ENCODE measurements at places on chromosomes 11 and 22. TPM values are rescaled to one million over a fixed set of nuclear protein-coding genes. Genes with fewer than 3 reads are reported as not detected.

The MIOX gene
- total RNA-seq, result 0.41 TPM

GRCh38 chr11:96257036-96257435 is 86.0 kb downstream of the MAML2 start:
- no peak overlapping the region for H3K4me3 ChIP-seq
- no peaks in the 10 kb centered on the region for H3K36me3 ChIP-seq
- H3K4me1 ChIP-seq, result peaks cover 62% of the 10 kb centered on the region
- no peak for DNase-seq

- H3K27ac ChIP-seq, result no peak overlapping the region
- no peaks in the 10 kb centered on the region for H3K27me3 ChIP-seq
- DNase-seq, result no peak
- H3K36me3 ChIP-seq, result no peaks in the 10 kb centered on the region
- peaks cover 5% of the 10 kb centered on the region for H3K4me1 ChIP-seq
- H3K4me3 ChIP-seq, result no peak overlapping the region
Measured at GRCh38 chr22:40645579-40646197, 9.2 kb upstream of the MRTFA start.

GRCh38 chr22:38114484-38115398 is 4.3 kb upstream of the BAIAP2L2 start:
- H3K4me1 ChIP-seq, result peaks cover 7% of the 10 kb centered on the region
- DNase-seq, result peak; percentile 95
- 0 out of 2 replicates have a peak overlapping the region, but pooled peaks have one; percentile 27 for H3K27ac ChIP-seq

The FAM118A gene
- 21.3 TPM for total RNA-seq

DNA sequence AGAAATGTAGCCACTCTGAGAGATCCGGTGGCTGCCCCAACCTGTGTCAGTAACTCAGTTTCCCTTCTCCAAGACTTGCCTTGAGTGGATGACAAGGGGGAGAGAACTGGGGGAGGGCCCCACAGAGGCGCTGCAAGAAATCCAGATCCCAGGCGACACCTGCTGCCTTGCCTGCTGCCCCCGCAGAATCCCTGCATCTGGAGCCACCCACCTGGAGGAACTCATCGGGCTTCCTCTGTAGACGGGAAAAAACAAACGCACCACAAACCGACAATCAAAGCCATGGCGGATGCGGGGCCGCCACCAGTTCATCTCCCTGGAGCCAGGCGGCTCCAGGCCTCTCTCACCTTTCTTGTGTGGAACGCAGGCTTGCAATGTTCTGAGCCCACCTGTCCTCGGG is 40.2 kb downstream of the MACROD1 start:
- H3K36me3 ChIP-seq, result no peaks in the 10 kb centered on the region
- H3K27me3 ChIP-seq, result peaks cover 21% of the 10 kb centered on the region
- H3K27ac ChIP-seq, result no peak overlapping the region
- no peak for DNase-seq
